ENCODE measurements at places on chromosomes 5 and 9.

GRCh38 chr5:132053483-132053882 is 7.0 kb upstream of the IL3 start:
- H3K27me3 ChIP-seq: no peaks in the 10 kb centered on the region
- no peak overlapping the region for H3K4me3 ChIP-seq
- no peak for DNase-seq

GRCh38 chr5:173771121-173771724 is 116.9 kb upstream of the CPEB4 start:
- peaks cover 15% of the 10 kb centered on the region for H3K4me1 ChIP-seq
- H3K36me3 ChIP-seq: no peaks in the 10 kb centered on the region
- no peaks in the 10 kb centered on the region for H3K27me3 ChIP-seq
- H3K27ac ChIP-seq: no peak overlapping the region
- no peak for DNase-seq

GRCh38 chr5:175715627-175716522 is 58.0 kb downstream of the HRH2 start:
- H3K4me3 ChIP-seq: no peak overlapping the region
- H3K4me1 ChIP-seq: no peaks in the 10 kb centered on the region
- DNase-seq: no peak
- H3K36me3 ChIP-seq: no peaks in the 10 kb centered on the region

DNA sequence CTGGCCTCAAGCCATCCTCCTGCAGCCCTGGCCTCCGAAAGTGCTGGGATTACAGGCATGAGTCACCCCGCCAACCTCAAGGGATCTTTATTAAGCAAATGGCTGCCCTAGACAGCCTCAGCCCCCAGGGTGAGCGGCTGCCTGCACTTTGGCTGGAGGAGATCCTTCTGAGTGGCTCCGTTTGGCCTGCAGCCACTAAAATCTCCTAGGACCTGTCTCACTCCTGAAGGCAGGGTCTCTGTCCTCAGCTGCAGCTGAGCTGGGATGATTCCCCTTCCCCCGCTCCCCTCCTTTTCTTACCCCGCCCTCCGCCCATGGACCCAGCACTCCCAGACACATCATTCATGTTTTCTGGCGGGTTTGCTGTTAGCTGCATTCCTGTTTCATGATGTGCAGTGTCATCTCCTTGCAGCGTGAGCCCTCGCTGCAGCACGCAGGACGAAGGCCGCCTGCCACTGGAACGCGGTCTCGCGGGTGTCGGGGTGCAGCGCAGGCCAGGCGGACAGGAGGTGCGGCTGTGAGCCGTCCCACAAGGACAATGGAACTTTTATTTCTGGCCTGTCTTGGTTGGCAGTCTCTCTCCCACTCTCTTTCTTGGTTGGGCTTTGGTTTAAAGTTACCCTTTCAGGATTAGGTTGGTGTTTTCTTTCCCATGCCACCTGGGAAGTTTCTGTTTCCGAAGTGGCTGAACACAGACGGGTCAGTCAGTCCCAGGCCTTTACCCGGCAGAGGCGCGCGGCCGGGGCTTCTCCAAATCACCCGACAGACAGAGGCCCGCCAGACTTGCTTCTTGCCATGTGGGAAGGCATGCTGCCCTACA is 137.1 kb downstream of the FOXD1 start:
- H3K36me3 ChIP-seq: no peaks in the 10 kb centered on the region
- H3K4me3 ChIP-seq: no peak overlapping the region
- peaks cover 10% of the 10 kb centered on the region for H3K4me1 ChIP-seq
- no peak overlapping the region for H3K27ac ChIP-seq
- no peak for DNase-seq

DNA sequence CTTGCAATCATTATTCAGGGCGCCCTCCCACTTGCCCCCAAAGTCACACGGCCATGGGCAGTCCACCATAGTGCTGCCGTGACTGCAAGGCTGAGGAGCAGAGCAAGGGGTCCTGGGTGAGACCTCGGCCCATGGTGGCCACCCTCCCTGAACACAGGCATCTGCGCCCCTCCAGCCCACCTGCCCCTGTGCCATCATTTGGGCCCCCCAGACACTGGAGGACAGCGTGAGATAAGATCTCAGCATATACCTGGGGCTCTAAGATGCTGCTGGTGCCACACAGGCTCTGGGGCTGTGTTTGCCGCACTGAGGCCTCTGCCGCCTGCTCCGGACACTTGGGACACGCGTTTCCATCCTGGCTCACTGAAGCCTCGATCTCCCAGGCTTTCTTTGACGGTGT is 3.5 kb downstream of the TMEM250 start:
- peaks cover 26% of the 10 kb centered on the region for H3K36me3 ChIP-seq
- H3K27me3 ChIP-seq: no peaks in the 10 kb centered on the region
- H3K27ac ChIP-seq: no peak overlapping the region
- peaks cover 38% of the 10 kb centered on the region for H3K4me1 ChIP-seq
- no peak overlapping the region for H3K4me3 ChIP-seq

- H3K4me1 ChIP-seq: no peaks in the 10 kb centered on the region
- no peak for DNase-seq
- H3K36me3 ChIP-seq: no peaks in the 10 kb centered on the region
- H3K27me3 ChIP-seq: no peaks in the 10 kb centered on the region
- no peak overlapping the region for H3K27ac ChIP-seq
- H3K4me3 ChIP-seq: no peak overlapping the region
Observed at GRCh38 chr5:144117412-144117811, 53.0 kb downstream of the YIPF5 start.

DNA sequence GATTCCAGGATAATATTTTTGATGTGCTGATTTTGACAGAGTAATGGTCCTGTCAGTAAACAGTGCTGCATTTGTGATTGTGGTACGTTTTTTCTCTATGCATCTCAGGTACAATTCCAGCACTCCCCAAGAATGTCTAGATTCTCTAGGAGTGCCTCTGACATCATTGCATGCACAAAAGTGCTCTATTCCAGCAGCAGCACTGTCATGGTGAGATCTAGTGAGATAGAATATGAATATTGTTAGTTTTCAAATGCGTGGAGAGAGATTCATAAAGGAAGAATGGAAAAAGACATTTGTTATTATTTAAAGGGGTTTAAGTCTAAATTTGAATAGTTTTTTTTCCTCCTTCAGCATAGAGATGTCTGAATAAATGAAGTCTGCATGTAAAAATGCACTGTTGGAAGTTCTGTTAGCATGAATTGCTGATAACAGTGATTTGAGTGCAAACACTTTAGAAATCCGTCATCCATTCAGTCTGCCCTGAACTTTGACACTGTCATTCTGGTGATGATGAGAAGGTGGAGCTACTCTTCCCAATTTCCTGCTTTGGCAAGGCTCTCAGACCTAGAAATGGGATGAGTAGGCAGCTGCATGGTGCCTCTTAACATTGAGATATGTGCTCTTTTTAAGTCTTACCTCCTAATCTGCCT is 84.6 kb downstream of the GAPVD1 start:
- no peak for DNase-seq
- no peaks in the 10 kb centered on the region for H3K4me1 ChIP-seq
- peaks cover 70% of the 10 kb centered on the region for H3K36me3 ChIP-seq
- no peak overlapping the region for H3K4me3 ChIP-seq
- no peaks in the 10 kb centered on the region for H3K27me3 ChIP-seq
- no peak overlapping the region for H3K27ac ChIP-seq
